ENCODE measurements at places on chromosomes 13 and 19.

GRCh38 chr13:32381539-32381938 is 46.4 kb downstream of the N4BP2L1 start:
- DNase-seq = no peak

DNA sequence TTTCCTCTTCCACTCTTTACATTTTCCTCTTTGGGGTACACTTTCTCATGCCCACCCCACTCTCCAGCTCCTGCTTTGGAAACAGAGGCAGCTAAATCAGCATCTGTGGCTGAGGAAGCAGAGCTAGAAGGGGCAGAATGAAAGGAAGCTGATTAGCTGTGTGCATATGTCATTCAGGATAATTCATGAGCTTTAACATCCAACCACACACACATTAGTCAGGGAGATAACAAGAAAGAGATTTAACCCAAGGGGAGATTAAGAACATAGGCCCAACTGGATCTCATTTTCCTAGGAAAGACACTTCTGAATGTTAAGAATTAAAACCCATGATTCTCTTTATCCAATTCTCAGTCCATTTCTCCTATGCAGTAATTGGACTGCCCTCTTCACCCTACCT is 405.5 kb downstream of the TBC1D4 start:
- no peak for DNase-seq

- no peak for DNase-seq
Observed at GRCh38 chr19:44740351-44740824, 8.1 kb upstream of the BCL3 start.

GRCh38 chr13:72788831-72789230 is 6.9 kb downstream of the PIBF1 start:
- no peak for DNase-seq

DNA sequence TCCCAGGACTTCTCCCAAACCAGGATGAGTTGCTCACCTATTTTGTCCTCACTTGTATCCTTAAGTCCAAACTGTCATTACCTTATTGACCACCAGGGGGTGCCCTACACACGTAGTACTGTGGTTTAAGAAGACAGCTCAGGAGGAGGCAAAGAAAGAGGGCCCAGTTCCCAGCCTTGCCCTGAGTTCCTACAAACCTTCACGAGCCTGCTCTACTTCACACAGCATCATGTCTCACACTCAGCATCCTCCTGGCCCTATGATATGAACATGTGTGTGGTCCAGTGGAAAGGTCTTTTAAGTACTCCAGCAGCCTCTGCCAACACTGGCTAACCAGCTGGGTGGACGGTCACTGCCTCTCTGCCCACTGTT is 8.1 kb upstream of the ZNF784 start:
- peak; percentile 86 for DNase-seq

DNA sequence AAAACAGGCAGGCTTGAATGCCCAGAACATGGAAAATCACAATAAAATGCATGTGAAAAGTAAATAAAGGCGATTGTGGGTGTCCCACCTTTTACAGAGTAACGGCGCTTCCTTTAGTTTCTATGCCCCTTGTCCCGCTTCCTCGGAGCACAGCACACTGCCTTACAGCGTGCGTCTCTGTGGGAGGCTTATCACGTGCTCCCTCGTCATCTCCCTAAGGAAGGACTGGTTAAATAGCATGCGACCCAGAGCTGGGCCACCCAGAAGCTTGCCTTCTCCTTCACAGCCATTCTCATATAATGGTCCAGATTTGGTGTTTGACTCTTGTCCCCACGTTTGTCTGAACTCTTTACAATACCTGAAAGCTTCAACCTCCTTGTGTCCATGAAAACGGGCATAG is 56.6 kb downstream of the LIG4 start:
- no peak for DNase-seq

- peak; percentile 0 for DNase-seq
Observed at GRCh38 chr13:46288570-46289259, 77.0 kb downstream of the LRRC63 start.

DNA sequence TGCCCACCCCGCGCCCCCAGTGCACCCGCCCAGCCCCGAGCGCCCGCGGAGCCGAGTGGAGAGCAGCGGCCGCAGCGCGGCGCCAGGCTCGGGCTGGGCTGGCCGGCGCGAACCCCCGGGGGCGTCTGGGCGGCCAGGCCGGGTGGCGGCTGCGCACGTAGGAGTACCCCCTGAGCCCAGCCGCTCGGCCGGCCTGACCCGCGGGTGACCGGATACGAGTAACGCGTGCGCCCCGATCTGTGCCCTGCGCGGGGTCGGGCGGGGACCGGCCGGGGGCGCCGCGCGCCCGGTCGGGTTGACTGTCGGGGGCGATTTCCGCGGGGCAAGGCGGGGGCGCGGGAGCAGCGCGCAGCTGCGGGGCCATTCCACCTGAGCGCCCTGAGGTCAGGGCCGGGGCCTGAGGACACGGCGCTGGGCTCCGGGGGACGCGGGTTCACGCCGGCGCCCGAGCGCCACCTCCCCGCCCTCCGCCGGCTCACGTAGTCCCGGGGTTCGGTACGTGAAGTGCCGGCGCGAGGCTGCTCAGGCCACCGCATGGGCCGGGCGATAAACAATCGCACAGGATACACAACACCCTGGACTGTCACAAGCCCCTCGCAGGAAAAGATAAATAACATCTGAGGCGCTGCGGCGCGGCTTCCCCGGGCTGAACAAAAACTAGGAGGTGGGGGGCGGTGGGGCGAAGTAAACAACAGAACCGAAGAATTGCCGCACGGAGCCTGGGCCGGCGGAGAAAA is 37.6 kb upstream of the FLT1 start:
- no peak for DNase-seq

GRCh38 chr19:14545716-14546082 is 16.3 kb downstream of the TECR start:
- DNase-seq = no peak

DNA sequence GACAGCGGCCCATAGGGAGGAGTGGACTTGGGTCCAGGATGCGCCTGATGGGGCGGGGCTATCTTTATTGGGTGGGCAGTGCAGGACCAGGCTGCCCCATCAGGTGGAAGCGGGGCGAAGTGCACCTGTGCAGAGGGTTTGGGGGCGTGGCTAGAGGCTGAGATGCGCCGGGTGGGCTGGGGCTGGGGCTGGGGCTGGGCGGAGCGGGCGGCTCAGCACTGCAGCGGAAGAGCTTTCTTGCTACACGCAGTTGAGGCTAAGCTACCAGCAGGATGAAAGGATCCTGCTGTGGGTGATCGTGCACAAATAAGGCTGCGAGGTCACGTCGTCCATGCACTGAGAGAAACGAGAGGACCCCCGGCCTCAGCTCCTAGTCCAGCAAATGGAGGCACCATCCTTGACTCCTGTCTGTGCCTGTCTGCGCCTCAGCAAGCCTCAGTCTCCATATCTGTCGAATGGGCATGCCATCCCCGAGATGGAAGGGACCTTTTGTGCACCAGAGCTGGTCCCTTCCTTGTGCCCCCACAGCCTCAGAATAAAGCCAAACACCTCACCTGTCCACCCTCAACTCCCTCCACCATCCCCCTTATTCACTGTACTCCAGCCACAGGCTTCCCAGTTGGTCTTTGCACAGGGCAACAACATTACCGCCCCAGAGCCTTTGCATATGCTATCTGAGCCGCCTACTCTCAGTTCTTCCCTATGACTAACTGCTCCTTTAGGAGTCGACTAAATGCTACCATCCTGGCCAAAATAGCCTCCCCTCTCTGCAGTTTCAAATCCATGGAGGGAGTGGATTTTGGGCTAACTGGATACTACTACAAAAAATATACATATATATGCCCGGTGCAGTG is 21.0 kb upstream of the HOMER3 start:
- DNase-seq = no peak

- DNase-seq = no peak
Observed at GRCh38 chr13:110914081-110914330, 863 bp downstream of the ANKRD10 start.

DNA sequence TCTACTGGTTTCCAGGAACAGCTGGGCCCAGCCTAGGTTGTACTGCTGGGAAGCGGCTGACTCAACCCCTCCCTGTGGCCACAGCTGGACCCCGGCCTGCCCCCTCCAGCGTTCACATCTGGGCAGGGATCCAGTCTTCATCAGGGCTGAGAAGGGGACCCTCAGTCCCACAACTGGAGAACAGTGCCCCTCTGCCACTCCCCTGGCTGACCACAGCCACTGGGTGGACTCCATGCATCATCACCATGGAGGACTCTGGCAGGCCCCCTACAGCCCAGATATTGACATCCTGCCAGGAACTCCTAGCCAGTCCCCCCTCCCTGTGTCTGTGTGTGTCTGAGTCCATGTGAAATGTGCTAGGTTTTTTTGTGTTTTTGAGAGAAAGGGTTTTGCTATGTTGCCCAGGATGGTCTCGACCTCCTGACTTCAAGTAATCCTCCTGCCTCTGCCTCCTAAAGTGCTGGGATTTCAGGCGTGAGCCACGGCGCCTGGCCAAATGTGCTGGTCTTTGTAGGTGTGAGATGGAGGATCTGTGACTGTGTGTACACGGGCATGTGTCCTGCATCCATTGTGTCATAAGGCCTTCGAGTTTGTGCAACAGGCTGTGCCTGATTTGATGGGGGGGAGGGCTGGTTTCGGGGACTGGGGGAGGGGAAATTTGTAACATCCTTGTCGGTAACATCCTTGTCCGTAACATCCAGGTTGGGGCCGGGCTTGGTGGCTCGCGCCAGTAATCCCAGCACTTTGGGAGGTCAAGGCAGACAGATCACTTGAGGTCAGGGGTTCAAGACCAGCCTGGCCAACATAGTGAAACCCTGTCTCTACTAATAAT is 4.0 kb upstream of the HOOK2 start:
- no peak for DNase-seq

GRCh38 chr19:35013041-35013819 is 13.1 kb downstream of the GRAMD1A start:
- no peak for DNase-seq

GRCh38 chr19:43618921-43619261 is 538 bp downstream of the ZNF428 start:
- DNase-seq = no peak

- DNase-seq = no peak
Observed at GRCh38 chr13:66429156-66429555, 801.0 kb downstream of the PCDH9 start.

DNA sequence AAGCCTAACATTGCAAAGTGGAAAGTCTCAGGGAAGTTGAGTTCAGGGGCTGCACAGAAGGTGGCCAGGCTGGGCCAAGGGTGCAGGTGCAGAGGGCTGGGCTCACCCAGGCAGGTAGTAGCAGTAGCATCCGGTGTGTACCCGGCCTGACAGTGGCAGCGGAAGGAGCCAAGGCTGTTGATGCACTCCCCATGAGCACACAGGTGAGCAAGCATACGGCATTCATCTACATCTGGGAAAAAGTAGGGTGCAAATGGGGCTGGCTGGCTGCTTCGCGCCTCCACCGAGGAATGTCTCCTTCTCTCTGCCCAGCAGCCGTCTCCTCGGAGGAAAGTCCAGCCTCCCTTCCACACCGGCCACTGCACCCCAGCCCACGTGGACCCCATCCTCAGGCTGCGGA is 30.6 kb downstream of the CCL25 start:
- no peak for DNase-seq

DNA sequence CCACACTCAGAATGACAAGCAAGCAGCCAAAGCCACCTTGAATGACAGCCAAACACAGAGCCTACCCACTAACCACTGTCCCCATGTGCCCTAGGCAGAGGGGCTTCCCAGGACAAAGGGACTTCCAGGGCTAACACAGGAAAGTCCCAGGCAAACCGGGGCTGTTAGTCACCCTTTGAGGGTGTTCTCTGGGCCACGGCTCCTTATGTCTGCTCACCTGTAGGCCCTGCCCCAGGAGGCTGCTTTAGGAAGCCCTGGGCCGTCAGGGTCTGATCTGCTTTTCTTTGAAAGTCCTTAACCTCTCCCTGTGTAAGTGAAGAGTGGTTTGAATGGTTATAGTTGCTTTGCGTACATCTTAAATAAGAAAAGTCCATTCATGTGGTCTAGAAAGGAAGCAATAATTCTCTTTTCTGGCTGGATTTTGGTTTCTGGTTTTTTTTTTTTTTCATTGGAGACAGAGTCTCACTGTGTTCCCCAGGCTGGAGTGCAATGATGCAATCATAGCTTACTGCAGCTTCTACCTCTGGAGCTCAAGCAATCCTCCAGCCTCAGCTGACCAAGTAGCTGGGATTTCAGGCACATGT is 161.4 kb downstream of the EFNB2 start:
- DNase-seq = no peak

GRCh38 chr13:23953860-23954512 is 56.7 kb upstream of the C1QTNF9B start:
- DNase-seq = no peak

DNA sequence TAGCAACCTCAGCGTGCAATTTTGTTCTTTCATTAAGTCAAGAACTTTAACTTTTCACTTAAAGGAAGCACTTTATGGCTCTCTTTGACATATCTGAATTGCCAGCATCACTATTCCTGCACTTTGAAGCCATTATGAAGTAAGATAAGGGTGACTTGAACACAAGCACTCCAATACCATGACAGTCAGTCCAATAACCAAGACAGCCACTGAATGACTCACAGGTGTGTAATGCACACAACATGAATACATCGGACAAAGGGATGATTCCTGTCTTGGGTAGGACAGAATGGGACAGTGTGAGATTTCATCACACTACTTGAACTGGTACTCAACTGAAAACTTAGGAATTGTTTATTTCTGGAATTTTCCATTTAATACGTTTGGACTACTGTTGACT is 233.7 kb upstream of the IPO5 start:
- no peak for DNase-seq

- no peak for DNase-seq
Observed at GRCh38 chr13:73168953-73169401, 110.2 kb downstream of the KLF5 start.

DNA sequence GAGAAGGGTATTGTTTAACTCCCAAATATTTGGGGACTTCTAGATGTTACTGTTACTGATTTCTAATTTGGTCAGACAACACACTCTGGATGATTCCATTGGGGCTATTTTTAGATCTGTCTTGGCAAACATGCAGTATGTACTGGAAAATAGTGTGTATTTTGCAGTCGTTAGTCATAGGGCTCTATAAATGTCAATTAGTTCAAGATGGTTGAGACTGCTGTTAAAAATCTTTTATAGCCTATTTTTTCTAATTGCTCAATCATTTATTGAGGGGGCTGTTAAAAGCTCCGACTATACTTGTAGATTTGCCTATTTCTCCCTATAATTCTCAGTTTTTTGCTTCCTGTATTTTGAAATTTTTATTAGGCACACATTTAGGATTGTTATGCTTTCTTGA is 31.4 kb downstream of the PPP5C start:
- no peak for DNase-seq

GRCh38 chr13:23496255-23496654 is 62.8 kb upstream of the SACS start:
- no peak for DNase-seq

DNA sequence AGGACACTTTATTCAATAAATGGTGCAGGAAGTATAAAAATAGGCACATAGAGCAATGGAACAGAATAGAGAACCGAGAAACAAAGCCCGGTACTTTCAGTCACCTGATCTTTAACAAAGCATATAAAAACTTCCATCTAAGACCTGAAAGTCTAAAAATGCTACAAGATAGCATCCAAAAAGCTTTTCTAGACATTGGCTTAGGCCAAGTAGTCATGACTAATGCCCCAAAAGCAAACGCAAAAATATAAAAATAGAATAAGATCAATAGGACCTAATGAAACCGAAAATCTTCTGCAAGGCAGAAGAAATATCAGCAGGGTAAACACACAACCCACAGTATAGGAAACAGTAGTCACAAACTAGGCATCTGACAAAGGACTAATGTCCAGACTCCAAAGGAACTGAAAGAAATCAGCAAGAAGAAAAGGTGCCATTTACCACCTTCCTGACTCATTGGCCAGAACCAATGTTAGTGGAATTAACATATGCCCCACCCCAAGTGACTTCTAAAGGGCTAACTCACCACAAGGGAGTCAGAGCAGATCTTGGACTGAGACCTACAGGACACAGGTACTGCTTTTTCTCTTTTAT is 40.8 kb upstream of the CEACAM21 start:
- no peak for DNase-seq

Measured in NCI-H1048 (cell line).